Naive thymus-derived CD4-positive, alpha-beta T cell (primary cell): ENCODE measurements at places on chromosomes 16 and 17. TPM values are rescaled to one million over a fixed set of nuclear protein-coding genes. Genes with fewer than 3 reads are reported as not detected.

Gene KRT32
- polyA plus RNA-seq = not detected

Gene TEDC2
- 0.84 TPM for polyA plus RNA-seq

Gene KRT27
- not detected for polyA plus RNA-seq

Gene TEKT5
- polyA plus RNA-seq = not detected

Gene CDH16
- polyA plus RNA-seq = not detected
